ENCODE measurements at places on chromosomes 3 and 15. TPM values are rescaled to one million over a fixed set of nuclear protein-coding genes. Genes with fewer than 3 reads are reported as not detected.
A peak's percentile ranks its signal among the peaks of the same experiment; 100 is the strongest.

MUC20 gene
- 2.9 TPM for total RNA-seq

ATP13A4 gene
- 2.1 TPM for total RNA-seq

ZDHHC23 gene
- total RNA-seq: 2.4 TPM

BUB1B gene
- 69.3 TPM for total RNA-seq

- DNase-seq: no peak
- no peak overlapping the region for H3K27ac ChIP-seq
- H3K36me3 ChIP-seq: no peaks in the 10 kb centered on the region
These were observed 304.4 kb downstream of the FGF12 start for GRCh38 chr3:192422997-192423342.

GRCh38 chr15:26943866-26944265, 27.1 kb upstream of the GABRG3 start:
- no peaks in the 10 kb centered on the region for H3K27me3 ChIP-seq
- H3K4me3 ChIP-seq: no peak overlapping the region
- H3K36me3 ChIP-seq: no peaks in the 10 kb centered on the region
- H3K27ac ChIP-seq: no peak overlapping the region
- H3K4me1 ChIP-seq: no peaks in the 10 kb centered on the region
- no peak for DNase-seq

DNA sequence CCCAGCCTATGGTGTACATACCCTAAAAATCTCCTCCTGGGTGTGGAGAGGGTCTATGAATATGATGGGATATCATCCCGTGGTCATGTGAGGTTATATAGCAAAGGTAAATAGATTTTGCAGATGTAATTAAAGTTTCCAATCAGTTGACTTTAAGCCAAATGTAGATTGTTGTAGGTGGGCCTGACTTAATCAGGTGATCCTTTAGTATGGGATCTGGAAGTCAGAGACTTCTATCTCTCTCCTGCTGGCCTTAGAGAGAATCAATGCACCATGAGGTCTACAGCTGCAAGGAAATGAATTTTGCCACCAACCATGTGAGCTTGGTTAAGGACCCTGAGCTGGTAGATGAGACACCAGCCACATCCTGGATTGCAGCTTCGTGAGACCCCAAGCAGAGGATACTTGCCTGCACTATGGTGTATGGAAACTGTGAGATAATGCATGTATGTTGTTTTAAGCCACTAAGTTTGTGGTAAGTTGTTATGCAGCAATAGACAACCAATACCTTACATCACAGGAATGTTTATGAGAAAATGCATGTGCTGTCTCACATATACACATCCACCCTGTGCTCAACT, 137.1 kb upstream of the SLC6A11 start:
- no peak overlapping the region for H3K4me3 ChIP-seq
- no peak overlapping the region for H3K27ac ChIP-seq
- H3K27me3 ChIP-seq: peaks cover 8% of the 10 kb centered on the region
- no peaks in the 10 kb centered on the region for H3K36me3 ChIP-seq
- DNase-seq: no peak

GRCh38 chr3:160460033-160460432, 10.4 kb upstream of the TRIM59 start:
- no peaks in the 10 kb centered on the region for H3K4me1 ChIP-seq
- H3K4me3 ChIP-seq: no peak overlapping the region
- peaks cover 43% of the 10 kb centered on the region for H3K27me3 ChIP-seq
- no peak for DNase-seq

- H3K36me3 ChIP-seq: peaks cover 20% of the 10 kb centered on the region
- no peak overlapping the region for H3K4me3 ChIP-seq
- no peak for DNase-seq
- H3K27ac ChIP-seq: no peak overlapping the region
- H3K4me1 ChIP-seq: peaks cover 5% of the 10 kb centered on the region
These were observed 25.1 kb downstream of the SLC24A5 start for GRCh38 chr15:48145923-48146322.

DNA sequence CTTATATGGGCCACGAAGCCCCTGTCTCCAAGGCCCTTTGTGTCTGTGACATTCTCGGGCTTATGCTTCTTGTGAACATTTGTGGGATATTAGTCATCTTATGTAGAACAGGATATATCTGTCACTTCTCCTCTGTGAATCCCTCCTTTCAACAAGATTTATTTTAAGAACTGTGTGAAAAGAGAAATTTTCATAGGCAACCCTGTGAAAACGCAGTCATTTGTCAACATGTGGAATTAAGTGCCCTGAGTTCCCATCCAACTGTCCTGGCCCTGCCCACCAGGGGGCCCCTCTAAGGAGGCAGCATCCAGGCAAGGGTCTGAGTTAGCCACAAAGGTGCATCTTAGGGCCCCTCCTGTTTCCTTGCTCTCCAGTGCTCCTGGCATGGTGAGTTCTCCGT, 76.8 kb upstream of the CHRNA7 start:
- no peak overlapping the region for H3K4me3 ChIP-seq
- no peak overlapping the region for H3K27ac ChIP-seq
- no peaks in the 10 kb centered on the region for H3K36me3 ChIP-seq
- peaks cover 6% of the 10 kb centered on the region for H3K27me3 ChIP-seq

- peak; percentile 15 for DNase-seq
- H3K36me3 ChIP-seq: no peaks in the 10 kb centered on the region
- H3K4me1 ChIP-seq: no peaks in the 10 kb centered on the region
- H3K27ac ChIP-seq: no peak overlapping the region
These were observed 28.3 kb upstream of the NUDT16 start for GRCh38 chr3:131353016-131353877.

GRCh38 chr3:115628075-115628412, 4.7 kb downstream of the GAP43 start:
- peaks cover 3% of the 10 kb centered on the region for H3K4me1 ChIP-seq
- H3K4me3 ChIP-seq: no peak overlapping the region
- DNase-seq: no peak
- no peak overlapping the region for H3K27ac ChIP-seq
- H3K36me3 ChIP-seq: no peaks in the 10 kb centered on the region

Measured in activated CD4-positive, alpha-beta T cell treated with anti-CD3 and anti-CD28 coated beads, Interleukin-2, amount 10 ng/mL, durations not matched to agents 24 days and 14 days (primary cell).